Large intestine (tissue), 12 donors: ENCODE measurements at places on chromosomes 11 and 22.

DNA sequence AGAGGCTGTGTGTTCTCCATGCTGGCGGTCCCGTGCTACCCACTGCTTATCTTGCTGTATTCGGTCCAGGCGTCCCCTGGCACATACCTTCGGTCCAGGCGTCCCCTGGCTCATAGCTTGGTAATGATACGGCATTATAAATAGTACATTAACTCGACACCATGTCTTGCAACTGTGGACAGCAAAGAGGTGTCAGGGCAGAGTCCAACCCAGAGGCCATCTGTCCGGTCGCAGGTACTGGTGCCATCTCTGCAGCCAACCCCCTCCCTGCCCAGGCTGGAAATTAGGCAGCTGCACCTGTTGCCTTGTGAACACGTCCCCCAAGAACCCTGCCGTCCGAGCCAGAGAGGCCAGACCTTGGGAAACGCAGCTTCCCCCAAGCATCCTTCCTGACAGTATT lies 634.3 kb downstream of the BRD1 start:
- H3K4me3 ChIP-seq, result no peak overlapping the region
- no peaks in the 10 kb centered on the region for H3K4me1 ChIP-seq
- no peak for DNase-seq
- H3K27me3 ChIP-seq, result peaks cover 4% of the 10 kb centered on the region
- H3K27ac ChIP-seq, result no peak overlapping the region

DNA sequence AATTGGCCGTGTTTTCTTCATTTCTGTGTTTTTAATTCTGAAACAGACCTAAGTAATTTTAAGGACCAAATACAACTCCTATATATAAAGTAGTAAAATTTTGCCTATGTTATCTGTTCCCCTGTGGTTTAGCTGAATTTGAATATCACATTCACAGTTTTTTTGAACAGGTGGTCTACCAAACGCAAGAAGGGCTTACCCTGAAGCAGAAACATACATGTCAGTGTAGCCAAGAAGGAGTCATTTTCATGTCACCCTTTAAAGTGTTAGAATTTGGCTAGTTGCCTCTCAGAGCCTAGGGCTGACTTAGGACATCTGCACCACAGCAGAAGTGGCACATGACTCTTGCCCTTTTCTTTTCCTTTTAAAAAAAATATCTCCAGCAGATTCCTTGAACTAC lies 34.3 kb downstream of the MYBPC3 start:
- H3K27me3 ChIP-seq, result no peaks in the 10 kb centered on the region
- DNase-seq, result no peak
- H3K36me3 ChIP-seq, result peaks cover 45% of the 10 kb centered on the region

- DNase-seq, result no peak
- H3K36me3 ChIP-seq, result no peaks in the 10 kb centered on the region
- no peaks in the 10 kb centered on the region for H3K27me3 ChIP-seq
- H3K4me3 ChIP-seq, result no peak overlapping the region
- H3K4me1 ChIP-seq, result no peaks in the 10 kb centered on the region
- no peak overlapping the region for H3K27ac ChIP-seq
These were observed 54.8 kb downstream of the LDLRAD3 start for GRCh38 chr11:35998634-35999033.

GRCh38 chr11:112881461-112881860 lies 79.8 kb upstream of the NCAM1 start:
- peak overlapping the region; percentile 33 for H3K4me3 ChIP-seq
- H3K4me1 ChIP-seq, result peaks cover 5% of the 10 kb centered on the region
- no peaks in the 10 kb centered on the region for H3K36me3 ChIP-seq
- DNase-seq, result peak; percentile 53

GRCh38 chr11:5275369-5276110 lies 5.8 kb upstream of the HBE1 start:
- no peaks in the 10 kb centered on the region for H3K4me1 ChIP-seq
- no peaks in the 10 kb centered on the region for H3K36me3 ChIP-seq
- no peaks in the 10 kb centered on the region for H3K27me3 ChIP-seq
- H3K4me3 ChIP-seq, result no peak overlapping the region

DNA sequence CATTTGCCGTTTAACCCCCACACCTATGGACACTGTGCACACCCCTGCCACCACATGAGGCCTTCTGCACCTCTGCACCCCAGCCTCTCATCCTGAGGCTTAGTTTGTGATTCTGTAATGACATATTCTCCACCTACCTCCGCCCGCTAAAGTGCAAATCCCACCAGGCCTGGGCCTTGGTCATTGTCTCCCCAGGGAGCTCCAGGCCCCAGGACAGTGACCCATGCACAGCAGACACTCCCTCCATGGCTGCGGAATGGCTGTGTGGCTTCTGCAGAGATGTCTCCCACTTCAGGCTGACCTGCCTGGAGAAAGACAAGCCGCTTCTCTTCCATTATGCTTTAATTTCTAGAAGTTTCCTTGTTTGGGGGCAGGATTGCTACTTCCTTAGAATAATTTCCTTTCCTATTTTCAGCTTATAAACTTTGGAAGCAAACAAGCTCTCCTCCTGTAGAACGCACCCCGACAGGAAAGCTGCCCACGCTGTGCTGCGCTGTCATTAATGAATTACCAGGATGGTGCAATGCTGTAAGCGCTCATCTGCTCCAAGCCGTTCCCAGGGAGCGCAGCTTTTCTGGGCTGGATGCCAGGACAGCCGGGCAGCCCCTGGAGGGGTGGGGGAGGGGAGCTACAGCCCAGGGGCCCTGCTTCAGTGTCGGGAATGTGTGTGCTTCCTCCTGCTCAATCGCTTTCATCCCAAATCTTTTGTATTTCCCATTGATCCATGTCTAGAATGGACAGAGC lies 618.0 kb downstream of the BRD1 start:
- no peak overlapping the region for H3K4me3 ChIP-seq
- H3K27ac ChIP-seq, result no peak overlapping the region
- H3K27me3 ChIP-seq, result no peaks in the 10 kb centered on the region
- H3K36me3 ChIP-seq, result no peaks in the 10 kb centered on the region

DNA sequence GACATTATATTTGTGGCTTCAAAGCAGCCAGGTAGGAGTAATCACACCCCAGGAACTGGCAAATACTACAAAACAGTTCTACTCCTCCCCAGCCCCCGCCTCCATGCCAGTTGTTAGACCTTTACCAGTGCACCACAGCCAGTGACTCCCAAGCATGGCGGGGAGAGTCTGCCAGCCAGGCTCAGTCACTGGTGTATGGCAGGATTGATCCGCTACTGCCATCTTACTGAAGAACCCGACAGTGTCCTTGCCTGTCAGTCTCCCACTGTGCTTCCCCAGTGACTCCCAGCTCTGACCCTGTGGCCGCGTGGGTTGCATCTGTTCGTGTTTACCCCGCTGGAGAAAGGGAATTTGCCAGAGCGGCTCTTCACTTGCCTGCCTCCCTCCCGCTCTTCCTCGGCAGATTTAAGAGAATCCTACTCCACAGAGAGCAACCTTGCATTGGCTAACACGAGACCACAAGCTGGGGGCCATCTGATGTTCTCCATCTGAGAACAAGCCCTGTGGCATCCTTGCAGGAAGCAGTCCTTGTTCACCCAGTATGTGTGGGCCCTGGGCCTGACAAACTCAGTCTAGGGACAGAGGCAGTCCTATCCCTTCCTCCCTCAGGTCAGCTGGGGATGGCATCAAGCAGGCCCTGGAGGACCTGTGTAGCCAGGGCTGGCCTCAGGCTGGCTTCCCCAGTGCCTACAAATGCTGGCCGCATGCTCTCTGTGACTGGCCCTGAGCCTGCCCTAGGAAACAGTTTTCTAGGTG lies 33.1 kb downstream of the GNAZ start:
- H3K4me3 ChIP-seq, result no peak overlapping the region
- H3K27ac ChIP-seq, result no peak overlapping the region
- H3K4me1 ChIP-seq, result peaks cover 3% of the 10 kb centered on the region
- no peak for DNase-seq

- no peaks in the 10 kb centered on the region for H3K27me3 ChIP-seq
- H3K4me1 ChIP-seq, result no peaks in the 10 kb centered on the region
- no peak overlapping the region for H3K27ac ChIP-seq
- H3K4me3 ChIP-seq, result no peak overlapping the region
These were observed 44.5 kb downstream of the SC5D start for GRCh38 chr11:121337078-121337477.
